NCI-H345 (cell line): ENCODE measurements at places on chromosomes 2 and 18.

- DNase-seq, result no peak
These were observed 13.2 kb downstream of the MFSD2B start for GRCh38 chr2:24022975-24023575.

GRCh38 chr2:191376981-191377629 is 131.9 kb downstream of the MYO1B start:
- DNase-seq, result no peak

GRCh38 chr2:174752403-174753037 is 11.8 kb downstream of the CHRNA1 start:
- no peak for DNase-seq

- no peak for DNase-seq
These were observed 25.7 kb upstream of the LPIN1 start for GRCh38 chr2:11720752-11721151.

DNA sequence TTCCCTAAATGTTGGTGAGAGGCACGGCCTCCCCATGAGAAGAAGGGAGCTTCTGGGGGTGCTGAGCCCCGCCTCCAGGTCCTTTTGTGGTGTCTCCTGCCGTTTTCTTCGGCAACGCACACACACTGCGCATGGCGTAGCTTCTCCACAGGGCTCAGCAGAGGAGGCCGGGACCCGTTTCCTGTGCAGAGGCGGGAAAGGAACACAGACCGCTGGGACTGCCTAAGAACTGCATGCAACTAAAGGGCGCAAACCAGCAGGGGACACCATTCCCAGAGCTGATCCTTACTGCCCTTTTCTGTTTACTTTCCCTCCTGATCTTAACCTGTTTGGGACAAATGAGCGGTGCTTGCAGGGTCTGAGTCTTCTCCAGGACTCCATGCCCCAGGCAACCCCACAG is 90.3 kb upstream of the CAPN13 start:
- DNase-seq, result no peak

DNA sequence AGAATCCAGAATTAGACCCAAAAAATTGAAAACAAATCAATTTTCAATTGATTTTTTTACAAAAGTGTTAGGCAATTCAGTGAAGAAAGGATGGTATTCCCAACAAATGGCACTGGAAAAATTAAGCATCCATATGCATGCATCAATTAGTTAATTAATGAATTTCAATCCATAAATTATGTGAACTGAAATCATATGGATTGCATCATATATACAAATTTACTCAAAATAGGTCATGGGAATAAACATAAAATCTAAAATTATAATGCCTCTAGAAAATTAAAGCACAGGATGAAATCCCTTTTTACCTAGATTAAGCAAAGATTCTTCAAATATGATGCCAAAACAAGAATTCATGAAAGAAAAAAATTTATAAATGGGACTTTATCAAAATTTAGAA is 213.9 kb upstream of the KLHL29 start:
- no peak for DNase-seq

DNA sequence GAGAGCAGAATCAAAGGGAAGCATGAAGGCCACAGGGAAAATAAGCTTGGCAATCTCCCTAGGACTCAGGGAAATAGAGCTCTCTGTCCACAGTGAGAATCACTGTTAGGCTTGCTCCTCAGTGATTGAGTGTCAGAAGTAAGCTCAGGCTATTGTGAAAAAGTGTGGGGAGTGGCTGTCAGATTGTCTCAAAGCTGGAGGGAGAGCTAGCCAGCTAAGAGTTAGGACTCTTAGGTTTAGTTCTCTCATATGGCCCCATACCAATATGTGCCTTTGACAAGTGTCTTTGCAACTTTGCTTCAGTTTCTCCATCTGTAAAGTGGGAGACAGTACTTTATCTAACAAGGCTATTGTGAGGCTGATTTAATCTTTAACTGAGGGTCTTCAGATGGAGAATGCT is 17.2 kb downstream of the EIF4E2 start:
- DNase-seq, result no peak

DNA sequence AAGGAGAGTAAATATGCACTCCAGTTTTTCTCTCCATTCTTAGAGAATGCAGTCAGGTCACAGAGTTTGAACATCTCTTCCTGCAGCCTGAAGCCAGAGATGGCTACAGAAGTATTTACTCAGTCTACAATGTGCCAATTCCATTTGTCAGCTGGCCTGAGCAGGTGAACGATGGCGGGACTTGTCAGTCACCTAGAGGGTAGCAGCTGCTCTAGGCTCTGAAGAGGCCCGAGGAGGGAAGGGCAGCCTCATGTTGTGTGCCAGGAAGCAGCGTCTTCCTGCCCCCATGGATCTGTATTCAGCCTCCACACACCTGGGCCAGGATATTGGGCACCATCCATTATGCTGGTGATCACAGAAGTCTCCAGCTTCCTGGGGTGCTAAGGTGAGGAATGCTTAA is 316.7 kb upstream of the CHAC2 start:
- peak; percentile 85 for DNase-seq

- DNase-seq, result no peak
These were observed 45.3 kb downstream of the CENPO start for GRCh38 chr2:24838541-24838940.

- DNase-seq, result no peak
These were observed 53.1 kb upstream of the TMEM87B start for GRCh38 chr2:112001942-112002341.

DNA sequence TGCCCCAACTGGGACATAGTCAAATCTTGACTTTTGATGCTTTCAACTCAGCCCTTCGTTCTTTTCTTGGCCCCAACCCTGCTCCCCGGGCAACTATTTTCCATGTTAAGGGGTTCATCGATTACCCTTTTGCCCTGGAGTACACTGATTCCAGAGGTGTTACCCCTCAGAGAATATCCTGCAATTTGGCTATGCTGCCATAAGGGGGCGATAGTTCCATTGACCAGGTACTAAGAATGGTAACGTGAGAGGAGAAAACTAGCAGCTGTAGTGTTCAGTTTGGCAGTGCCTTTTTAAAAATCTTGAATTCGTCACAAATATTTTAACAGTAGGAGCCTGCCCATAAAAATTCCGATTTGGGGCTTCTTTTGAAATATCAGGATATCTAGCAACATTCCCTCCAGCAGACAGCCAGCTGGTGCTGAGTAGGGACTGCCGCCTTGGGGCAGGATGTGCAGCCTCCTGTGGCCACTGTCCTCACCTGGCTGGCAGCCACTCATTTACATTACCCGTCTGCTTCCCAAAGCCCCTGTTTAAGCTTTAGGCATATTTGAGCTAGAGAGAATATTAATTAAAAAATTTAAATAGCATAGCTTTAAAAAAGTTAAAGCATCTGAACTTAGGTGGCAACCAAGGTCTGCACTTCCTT is 146.3 kb upstream of the SKOR2 start:
- no peak for DNase-seq

DNA sequence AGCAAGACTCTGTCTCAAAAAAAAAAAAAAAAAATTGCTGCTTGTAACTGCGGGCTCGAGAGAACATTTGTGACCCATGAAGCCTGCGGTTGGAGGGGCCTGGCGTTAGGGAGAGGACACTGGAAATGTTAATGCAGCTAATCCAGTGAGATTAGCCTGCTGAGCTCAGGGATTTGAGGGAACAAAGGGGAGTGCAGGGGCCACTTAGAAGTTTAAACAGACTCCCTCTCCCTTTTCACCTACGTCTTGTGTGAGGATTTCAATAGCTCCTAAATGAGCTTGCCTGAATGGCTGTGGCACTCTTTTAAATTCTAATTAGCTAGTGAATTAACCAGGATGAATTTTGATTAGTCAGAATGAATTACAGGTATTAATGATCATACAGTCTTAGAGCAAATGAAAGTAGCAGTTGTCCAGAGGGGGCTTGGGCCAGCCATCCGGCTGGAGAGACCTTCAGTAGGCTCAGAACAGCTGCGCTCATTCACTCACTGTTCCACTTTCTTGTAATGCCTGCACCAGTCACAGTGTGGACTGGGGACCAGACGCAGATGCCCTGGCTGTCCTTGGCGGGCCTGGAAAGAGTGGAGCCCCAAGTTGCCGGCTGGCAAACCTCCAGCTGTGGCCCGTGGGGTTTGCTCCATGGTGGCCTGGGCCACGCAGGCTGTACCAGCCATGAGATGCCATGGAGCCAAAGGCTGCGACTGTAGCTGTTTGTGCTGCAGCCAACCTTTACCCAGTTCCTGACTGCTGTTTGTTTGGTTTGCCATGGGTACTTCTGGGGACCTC is 20.8 kb downstream of the LDLRAD4 start:
- DNase-seq, result no peak

DNA sequence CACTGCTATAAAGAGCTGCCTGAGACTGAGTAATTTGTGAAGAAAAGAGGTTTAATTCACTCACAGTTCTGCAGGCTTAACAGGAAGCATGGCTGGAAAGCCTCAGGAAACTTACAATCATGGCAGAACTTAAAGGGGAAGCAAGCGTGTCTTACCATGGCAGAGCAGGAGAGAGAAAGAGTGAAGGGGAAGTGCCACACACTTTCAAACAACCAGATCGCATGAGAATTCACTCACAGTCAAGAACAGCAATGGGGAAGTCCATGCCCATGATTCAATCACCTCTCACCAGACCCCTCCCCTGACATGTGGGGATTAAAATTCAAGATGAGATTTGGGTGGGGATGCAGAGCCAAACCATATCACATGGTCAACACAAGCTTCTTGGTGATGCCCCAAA is 34.7 kb upstream of the CDK5R2 start:
- no peak for DNase-seq

- DNase-seq, result no peak
These were observed 92.7 kb downstream of the MRO start for GRCh38 chr18:50726960-50727589.

- DNase-seq, result no peak
These were observed 165.4 kb downstream of the CMPK2 start for GRCh38 chr2:6700335-6700734.

GRCh38 chr2:193502363-193503035 is 1307.8 kb upstream of the TMEFF2 start:
- no peak for DNase-seq

GRCh38 chr2:1784087-1784486 is 39.8 kb upstream of the PXDN start:
- DNase-seq, result no peak

DNA sequence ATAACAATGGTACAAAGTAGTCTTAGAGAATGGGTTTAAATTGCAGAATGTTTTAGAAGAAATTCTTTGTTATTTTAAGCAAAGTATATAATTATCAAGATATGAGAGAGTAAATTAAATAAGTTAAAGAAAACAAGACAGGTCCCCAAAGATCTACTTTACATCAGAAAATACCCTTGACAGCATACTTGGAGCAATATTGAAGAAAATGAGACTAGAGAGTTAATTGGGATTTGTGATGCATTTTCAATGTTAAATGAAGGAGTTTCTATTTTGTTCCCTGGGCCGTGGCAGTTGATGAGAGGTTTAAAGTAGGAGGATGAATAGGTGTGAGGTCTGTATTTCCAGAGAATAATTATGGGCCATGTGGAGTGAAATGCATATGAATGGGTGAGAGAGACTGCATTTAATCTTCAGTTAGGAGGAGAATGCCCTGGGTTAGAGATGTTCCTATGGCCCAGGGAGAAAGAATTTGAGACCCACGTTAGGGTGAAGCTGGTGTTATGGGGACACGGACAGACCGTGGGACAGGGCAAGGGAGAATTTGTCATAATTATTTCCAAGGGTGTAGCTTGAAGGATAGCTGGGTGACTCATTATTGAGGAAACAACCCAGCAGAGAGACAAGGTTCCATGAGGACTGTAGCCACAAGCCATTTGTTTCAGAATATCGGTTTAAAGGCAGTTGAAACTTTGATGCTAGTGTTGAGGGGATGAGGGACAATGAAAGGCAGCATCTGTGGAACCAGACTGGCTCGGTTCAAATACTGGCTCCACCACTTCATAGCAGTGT is 22.7 kb downstream of the MGAT5 start:
- DNase-seq, result no peak

GRCh38 chr2:190481339-190481738 is 53.2 kb downstream of the NEMP2 start:
- DNase-seq, result no peak

GRCh38 chr2:102186791-102187495 is at the start of gene IL1RL2:
TSS of gene IL1RL2 (plus strand) at chr2:102187023. CDS start at chr2:102187868, 845 bp downstream.
- no peak for DNase-seq

GRCh38 chr2:60567919-60568768 is 14.7 kb upstream of the BCL11A start:
- DNase-seq, result no peak

GRCh38 chr2:26330114-26330549 is 15.8 kb upstream of the SELENOI start:
- peak; percentile 85 for DNase-seq

DNA sequence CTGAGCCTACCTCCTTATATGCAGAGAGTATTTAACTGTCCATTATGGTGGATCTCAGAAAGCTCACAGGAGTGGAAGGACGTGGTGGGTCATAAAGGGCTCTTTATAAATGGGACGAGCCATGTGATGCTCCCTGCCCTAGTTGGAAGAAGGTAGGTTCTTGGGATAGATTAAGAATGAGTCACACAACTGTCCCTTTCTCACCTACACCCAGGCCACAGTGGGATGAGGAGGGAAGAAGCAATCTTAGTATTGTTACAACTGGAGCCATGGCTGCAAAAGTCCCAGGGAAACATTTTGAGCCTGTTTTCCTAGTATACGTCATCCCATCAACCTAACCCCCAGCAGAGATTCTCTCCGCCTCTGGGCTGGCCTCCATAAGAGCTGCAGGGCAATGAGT is 229.9 kb downstream of the TTC32 start:
- DNase-seq, result no peak

DNA sequence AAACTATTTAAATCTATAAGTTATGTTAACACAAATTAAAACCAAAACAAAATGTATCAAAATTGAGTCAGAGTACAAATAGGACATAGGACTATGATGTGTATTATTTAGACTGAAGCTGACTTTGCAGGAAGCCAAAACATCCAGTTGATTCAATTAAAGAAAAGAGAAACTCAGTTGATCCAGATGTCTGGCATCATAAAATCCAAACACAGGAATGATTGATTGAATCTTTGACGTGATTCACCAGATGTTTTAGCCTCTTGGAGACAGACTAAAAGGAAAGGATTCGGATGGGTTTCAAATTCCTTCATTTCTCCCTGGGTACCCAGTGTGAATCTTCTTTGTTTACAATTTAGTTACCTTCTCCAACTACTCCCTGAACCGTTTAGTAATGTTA is 272.9 kb downstream of the IRS1 start:
- DNase-seq, result no peak

GRCh38 chr2:181366675-181367175 is 90.5 kb upstream of the ITGA4 start:
- no peak for DNase-seq

DNA sequence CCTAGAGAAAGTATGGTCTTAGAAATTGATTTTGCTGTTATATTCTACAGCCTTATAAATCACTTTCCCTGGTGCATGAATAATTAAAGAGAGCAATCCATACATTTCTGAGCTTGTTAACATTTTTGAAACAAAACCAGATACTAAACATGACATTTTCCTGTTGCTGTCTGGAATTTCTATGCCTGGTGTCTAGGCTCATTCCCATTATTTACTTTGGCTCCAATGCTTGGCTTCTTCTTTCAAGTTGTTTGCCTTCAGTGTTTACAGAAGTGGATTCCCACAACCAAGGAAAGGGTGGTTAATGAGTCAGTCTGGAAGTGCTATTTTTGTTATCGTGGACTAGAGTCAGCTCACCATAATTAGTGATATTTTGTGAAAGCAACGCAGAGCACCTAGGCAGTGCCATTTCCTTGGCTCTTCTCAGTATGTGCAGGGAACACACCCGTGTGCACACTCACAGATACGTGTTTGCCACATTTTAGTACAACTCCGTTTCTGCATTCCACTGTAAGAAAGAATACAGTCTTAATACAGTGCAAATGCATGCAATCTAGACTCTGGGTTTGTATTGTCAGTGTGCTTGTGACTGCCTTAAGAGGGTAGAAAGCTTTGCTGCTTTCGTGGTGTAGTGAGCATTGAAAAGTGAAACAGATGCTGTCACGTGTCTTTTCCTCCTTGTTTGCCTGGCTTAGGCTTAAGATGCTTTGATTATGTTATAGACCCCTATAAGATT is 185.0 kb upstream of the RASGRP3 start:
- peak; percentile 39 for DNase-seq
